NCI-H748 treated with DMSO at 0.1 percent for 48 hours (cell line): ENCODE measurements at places on chromosomes 16 and 17.
A peak's percentile ranks its signal among the peaks of the same experiment; 100 is the strongest.

GRCh38 chr16:1510941-1511351 is 17.8 kb downstream of the TELO2 start:
- no peak for DNase-seq

DNA sequence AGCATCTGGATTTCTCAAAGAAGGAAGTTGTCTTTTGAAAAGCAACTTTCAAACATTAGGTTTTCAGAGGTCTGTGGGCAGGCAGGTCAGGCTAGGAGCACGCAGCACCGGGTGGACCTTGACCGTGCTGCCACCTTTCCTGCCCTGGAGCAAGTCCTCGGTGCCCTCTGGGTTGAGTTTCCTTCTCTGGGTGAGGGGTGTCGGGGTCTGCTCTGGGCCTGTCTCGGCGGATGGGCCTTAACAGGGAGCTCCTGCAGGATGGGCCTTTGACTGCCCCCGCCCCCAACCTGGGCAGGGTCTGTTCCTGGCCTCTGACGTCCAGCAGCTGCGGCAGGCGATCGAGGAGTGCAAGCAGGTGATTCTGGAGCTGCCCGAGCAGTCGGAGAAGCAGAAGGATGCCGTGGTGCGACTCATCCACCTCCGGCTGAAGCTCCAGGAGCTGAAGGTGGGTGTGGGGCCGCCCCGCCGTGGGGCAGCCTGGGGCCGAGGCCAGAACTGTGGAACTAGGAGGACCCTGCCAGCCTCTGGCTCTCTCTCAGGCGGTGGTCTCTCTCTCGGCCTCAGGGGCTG is 8.7 kb downstream of the DEF8 start:
- no peak for DNase-seq

- no peak for DNase-seq
Measured at GRCh38 chr17:63399856-63400255, 46.2 kb downstream of the CYB561 start.

GRCh38 chr16:79053577-79053976 is 547.0 kb downstream of the MAF start:
- DNase-seq = no peak

- DNase-seq = no peak
Measured at GRCh38 chr17:65527381-65527780, 34.1 kb downstream of the AXIN2 start.

GRCh38 chr16:89837014-89837546 is 8.8 kb downstream of the SPIRE2 start:
- DNase-seq = no peak

- peak; percentile 57 for DNase-seq
Measured at GRCh38 chr17:13001991-13002615, 15.7 kb downstream of the ELAC2 start.

DNA sequence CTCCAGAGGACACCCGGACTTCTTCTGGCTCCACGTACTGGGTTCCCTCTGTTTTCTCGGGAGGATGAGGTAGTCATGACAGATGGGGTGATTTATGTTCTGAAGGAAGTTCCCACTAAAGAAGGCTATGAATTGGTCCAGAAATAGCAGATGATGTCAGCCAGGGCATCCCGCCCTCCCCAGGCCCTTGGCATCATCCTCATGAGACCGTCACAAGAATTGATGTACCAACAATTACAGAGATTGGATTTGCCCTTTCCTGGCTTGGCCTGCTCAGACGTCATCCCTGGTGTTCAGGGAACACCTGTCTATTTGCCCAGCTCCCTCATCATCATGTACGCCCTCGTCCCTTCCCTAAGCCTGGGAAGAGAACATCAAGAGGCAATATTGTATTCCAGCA is 102.8 kb upstream of the CCL1 start:
- DNase-seq = no peak

DNA sequence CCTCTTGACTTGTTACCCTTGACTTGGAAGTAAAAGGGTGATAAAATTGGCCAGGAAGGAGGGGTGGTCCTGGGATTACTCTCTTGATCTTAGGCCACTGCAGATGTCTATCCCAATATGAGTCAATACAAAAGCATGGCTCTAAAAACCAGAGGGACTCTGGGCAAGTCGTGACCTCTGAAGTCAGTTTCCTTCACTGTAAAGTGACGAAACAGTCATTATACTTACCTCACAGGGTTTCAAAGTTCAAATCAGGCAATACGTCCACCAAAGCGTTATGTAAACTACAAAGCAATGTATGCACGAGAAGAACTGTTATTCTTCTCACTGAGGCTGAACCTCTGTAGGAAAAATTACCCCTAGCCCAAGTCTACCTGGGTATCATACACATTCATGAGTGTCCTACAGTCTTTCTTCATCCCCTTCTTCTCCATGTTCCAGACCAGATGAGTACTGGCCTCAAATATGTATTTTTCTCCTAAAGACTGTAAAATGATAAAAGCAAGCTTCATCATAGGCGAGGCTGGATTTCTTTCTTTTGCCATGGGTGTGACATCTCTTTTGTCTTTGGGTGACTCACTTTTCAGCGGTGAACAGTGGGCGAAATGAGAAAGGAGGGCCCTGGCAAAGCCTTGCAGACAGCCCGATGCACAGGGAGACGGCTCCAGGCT is 34.5 kb upstream of the CLEC18B start:
- no peak for DNase-seq

DNA sequence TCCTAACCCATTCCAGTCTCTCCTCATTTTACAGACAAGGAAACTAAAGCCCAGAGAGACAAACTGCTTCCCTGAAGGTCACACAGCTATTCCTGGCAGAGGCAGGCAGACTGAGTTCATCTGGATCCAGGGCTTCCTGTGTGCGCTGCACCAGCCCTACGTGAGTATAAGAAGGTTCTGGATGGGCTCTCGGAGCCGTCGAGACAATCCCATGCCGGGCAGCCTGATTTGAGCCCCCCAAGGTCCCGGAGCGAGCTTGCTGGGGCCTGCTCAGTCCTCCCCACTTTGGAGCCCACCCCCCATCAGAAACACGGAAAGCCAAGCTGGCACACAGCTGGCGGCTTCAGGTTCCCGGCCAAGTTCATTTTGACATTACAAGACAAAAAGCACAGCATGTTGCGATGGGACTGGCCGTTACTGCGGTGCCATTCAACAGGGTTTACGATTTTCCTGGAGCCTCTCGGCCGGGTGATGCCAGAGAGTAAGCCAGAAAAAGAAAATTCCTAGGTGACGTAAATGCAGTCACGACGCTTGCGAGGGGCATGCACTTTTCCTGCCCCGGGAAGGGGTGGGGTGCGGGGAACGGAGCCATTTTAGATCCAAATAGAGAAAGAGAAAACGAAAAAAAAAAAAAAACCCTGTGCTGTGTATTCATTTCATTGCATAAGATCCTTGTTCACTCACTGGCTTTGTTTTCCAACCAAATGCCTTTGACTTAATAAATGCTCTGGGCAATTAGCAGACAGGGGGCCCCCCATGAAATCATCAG is 167.1 kb upstream of the FOXF1 start:
- DNase-seq = no peak

- no peak for DNase-seq
Measured at GRCh38 chr16:50924759-50925545, 183.1 kb downstream of the CYLD start.

DNA sequence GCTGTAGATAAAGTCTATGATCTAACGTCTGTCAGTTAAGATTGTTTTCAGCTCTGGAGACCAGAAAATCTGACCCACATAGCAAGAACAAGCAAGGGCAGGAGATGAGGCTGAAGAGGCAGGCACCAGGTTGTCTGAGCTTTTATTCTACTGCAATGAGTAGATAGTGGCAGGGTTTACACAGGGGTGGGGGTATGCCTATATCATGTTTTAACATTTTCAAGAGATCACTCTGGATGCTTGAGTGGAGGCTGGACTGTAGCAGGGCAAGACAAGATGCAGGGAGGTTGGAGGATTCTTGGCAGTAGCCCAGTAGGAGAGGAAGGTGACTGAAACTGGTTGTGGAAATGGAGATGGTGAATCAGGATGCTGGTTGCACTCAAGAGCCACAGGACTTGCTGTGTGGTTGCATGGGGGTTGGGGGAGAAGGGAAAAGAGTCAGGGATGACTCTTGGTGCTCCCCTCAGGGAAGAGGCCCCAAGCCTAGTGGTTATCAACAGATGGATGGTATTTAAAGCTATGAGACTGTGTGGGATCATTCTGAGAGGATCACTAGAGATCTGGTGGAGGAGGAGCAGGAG is 143.1 kb upstream of the KCNJ18 start:
- no peak for DNase-seq

DNA sequence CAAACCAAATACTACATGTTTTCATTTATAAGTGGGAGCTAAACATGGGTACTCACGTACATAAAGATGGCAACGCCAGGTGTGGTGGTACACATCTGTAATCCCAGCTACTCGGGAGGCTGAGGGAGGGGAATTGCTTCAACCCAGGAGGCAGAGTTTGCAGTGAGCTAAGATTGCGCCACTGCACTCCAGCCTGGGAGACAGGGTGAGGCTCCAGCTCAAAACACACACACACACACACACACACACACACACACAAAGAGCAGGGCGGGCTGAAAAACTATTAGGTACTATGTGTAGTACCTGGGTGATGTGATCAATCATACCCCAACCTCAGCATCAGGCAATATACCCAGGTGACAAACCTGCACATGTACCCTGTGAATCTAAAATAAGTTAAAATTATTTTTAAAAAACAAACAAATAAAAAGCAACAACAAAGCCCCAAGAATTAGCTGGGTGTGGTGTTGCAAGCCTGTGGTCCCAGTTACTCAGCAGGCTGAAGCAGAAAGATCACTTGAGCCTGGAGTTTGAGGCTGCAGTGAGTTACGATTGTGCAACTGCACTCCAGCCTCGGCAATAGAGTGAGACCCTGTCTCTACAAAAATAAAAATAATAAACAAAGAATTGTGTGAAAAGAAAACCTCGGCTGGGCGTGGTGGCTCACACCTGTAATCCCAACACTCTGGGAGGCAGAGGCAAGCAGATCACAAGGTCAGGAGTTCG is 11.9 kb upstream of the FAAP100 start:
- no peak for DNase-seq

DNA sequence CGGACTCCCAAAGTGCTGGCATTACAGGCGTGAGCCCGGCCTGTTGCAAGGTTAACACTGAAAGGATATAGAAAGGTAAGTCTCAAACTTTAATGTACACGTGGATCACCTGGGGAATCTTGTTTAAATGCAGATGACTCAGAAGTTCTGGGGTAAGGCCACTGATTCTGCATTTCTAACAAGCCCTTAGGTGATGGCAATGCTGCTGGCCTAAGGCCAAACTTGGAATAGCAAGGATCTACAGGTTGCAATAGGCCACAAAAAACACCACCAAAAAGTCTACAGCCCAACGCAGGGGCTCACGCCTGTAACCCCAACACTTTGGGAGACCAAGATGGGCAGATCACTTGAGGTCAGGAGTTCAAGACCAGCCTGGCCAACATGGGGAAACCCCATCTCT is 4.2 kb downstream of the CMTM4 start:
- no peak for DNase-seq

- peak; percentile 43 for DNase-seq
Measured at GRCh38 chr16:85384833-85385462, 228.2 kb upstream of the GSE1 start.

GRCh38 chr17:70888324-70888723 is 719.0 kb downstream of the KCNJ2 start:
- DNase-seq = no peak

DNA sequence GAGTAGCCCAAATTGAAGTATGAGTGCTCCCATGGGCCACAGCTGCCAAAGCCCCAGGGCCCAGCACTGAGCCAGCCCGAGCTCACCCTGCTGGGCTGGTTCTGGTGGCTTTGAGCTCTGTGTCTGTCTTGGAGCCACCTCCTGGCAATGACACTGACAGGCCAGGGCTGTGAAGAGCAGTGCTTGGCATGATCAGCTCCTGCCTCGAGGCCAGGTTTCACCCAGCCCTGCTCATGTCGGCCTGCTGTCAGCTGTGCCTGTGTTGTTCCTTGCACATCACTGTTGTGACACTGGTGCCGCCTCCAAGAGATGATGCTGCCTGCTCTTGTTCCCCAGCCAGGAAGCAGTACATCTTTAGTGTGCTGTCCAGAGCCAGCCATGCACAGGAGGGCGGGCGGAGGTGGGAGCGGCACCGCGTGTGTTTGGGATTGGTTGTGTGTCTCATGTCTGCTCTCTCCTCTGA is 26.0 kb downstream of the PLD6 start:
- no peak for DNase-seq

DNA sequence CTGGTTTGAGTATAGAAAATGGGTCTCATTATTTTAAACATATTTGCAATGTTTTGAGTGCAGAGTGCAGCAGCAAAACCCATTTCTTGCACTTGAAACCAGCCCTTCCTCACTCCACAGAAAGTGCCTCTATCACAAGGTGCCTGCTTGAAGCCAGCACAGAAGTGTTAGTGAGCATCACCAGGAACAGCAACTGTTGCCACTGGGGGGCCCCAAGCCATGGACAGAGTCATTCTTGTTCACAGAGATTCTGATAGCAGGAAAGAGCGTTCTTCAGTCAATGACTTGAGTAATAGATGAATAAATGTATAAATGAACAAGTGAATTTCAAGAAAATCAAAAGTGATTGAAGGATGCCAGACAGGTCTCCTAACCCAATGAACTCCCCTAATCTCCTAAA is 45.6 kb downstream of the CHD9NB start:
- no peak for DNase-seq

- DNase-seq = no peak
Measured at GRCh38 chr16:79609861-79610260, 9.3 kb upstream of the MAF start.

DNA sequence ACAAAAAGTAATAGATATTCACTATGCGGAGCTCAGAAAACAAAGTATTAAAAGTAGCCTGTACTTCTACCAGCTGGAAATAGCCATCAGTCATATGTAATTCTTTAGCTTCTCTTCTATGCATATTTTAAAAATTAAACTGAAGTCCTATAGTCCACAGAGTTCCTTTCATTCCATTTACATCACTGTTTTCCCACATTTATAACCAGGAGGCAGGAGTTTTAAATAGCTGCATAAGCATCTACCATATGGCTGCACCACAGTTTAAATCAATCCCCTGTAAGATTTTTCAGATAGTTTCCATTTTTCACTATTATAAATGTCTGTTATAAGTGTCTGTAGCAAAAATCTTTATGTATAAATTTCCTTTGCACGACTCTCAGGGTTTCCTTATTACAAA is 45.1 kb downstream of the ZFHX3 start:
- no peak for DNase-seq

GRCh38 chr17:68205808-68206720 is 41.8 kb upstream of the AMZ2 start:
- DNase-seq = no peak

DNA sequence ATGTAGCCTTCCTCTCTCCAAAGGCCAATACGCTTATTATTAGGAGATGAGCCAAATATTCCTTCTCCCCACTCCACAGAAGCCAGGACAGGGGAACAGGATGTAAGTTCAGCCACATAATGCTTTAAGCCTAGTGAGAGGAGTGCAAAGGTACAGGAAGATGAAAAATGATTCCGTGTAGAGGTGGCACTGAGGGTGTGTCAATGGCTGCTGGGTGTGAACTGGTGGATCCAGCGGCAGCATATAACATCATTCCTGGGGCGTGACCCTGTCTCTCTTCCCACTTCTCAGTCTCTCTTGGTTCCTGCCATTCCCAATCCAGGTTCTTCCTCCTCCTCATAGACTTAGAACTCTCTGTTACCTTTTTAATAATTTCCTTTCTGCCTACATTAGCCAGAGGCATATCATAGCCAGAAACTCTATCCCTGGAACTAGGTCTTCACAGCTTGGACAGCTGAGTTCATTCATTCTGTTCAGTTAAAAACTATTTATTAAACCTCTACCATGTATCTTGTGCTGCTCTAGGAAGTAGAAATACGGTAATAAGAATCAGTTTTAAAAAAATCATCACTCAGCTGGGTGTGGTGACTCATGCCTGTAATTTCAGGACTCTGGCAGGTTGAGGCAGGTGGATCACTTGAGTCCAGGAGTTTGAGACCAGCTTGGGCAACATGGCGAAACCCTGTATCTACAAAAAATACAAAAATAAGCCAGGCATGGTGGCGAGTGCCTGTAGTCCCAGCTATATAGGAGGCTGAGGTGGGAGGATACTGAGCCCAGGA is 58.0 kb upstream of the FAM20A start:
- no peak for DNase-seq
